ENCODE measurements at places on chromosomes 4 and X. TPM values are rescaled to one million over a fixed set of nuclear protein-coding genes. Genes with fewer than 3 reads are reported as not detected.

Gene SLC10A4
- total RNA-seq = not detected

Gene UGT2B17
- not detected for total RNA-seq

Gene TMEM154
- total RNA-seq = 10.3 TPM

Gene CT45A2
- total RNA-seq = not detected

Gene ANAPC10
- total RNA-seq = 28.0 TPM

Gene TMEM144
- total RNA-seq = 0.16 TPM

Gene RBMXL3
- not detected for total RNA-seq

Gene ANOS1
- total RNA-seq = not detected

Gene EXOC1L
- not detected for total RNA-seq

Gene RHOXF2B
- not detected for total RNA-seq

Gene TMEM164
- total RNA-seq = 20.0 TPM

Gene SMARCA1
- total RNA-seq = 0.18 TPM

Gene TRIM60
- total RNA-seq = not detected

Gene CLTRN
- total RNA-seq = 0.23 TPM

Gene MSMO1
- total RNA-seq = 110 TPM

Gene SPOCK3
- total RNA-seq = not detected

Gene ZMAT1
- 1.7 TPM for total RNA-seq

Gene CCDC110
- not detected for total RNA-seq

Gene EMCN
- not detected for total RNA-seq

Gene GLOD5
- total RNA-seq = not detected

Gene SATL1
- total RNA-seq = not detected

Gene ATP8A1
- total RNA-seq = 19.7 TPM

Gene TEX11
- total RNA-seq = 0.07 TPM

Gene FTSJ1
- 89.8 TPM for total RNA-seq

Gene AWAT2
- total RNA-seq = not detected

Gene ARX
- not detected for total RNA-seq

Gene UBE2K
- total RNA-seq = 94.8 TPM

Gene IL1RAPL2
- not detected for total RNA-seq

Gene KLKB1
- total RNA-seq = not detected

Gene ADRA2C
- total RNA-seq = not detected

Gene PDE6B
- total RNA-seq = 13.3 TPM

Gene CORIN
- 0.30 TPM for total RNA-seq

Gene XK
- 0.34 TPM for total RNA-seq

Gene DMP1
- total RNA-seq = not detected

Gene P2RY8
- 34.5 TPM for total RNA-seq

Gene GAGE2A
- total RNA-seq = not detected

Gene PPEF1
- total RNA-seq = not detected
